Activated CD4-positive, alpha-beta T cell treated with anti-CD3 and anti-CD28 coated beads, Interleukin-2, amount 10 ng/mL, durations not matched to agents 7 days and 5 days (primary cell): ENCODE measurements at places on chromosomes 7 and 10. TPM values are rescaled to one million over a fixed set of nuclear protein-coding genes. Genes with fewer than 3 reads are reported as not detected.

DNA sequence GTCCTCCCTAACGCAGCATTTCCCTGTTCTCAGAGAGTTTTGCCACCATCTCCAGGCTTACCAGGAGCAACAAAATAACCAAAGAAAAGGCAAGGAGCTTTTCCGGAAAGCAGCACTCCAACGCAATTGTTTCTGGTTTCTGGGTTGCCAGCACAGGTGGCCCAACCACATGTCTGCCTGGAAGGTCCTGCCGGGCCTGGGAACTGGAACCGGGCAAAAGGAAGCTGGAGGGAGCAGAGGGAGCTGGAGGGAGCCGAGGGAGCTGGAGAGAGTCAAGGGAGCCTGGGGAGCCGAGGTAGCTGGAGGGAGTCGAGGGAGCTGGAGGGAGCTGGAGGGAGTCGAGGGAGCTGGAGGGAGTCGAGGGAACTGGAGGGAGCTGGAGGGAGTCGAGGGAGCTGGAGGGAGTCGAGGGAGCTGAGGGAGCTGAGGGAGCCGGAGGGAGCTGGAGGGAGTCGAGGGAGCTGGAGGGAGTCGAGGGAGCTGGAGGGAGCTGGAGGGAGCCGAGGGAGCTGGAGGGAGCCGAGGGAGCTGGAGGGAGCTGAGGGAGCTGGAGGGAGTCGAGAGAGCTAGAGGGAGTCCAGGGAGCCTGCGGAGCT is 54.6 kb downstream of the STK32C start:
- no peaks in the 10 kb centered on the region for H3K27me3 ChIP-seq
- H3K27ac ChIP-seq, result peak overlapping the region; percentile 72
- H3K4me3 ChIP-seq, result no peak overlapping the region
- no peaks in the 10 kb centered on the region for H3K36me3 ChIP-seq
- peaks cover 27% of the 10 kb centered on the region for H3K4me1 ChIP-seq

DNA sequence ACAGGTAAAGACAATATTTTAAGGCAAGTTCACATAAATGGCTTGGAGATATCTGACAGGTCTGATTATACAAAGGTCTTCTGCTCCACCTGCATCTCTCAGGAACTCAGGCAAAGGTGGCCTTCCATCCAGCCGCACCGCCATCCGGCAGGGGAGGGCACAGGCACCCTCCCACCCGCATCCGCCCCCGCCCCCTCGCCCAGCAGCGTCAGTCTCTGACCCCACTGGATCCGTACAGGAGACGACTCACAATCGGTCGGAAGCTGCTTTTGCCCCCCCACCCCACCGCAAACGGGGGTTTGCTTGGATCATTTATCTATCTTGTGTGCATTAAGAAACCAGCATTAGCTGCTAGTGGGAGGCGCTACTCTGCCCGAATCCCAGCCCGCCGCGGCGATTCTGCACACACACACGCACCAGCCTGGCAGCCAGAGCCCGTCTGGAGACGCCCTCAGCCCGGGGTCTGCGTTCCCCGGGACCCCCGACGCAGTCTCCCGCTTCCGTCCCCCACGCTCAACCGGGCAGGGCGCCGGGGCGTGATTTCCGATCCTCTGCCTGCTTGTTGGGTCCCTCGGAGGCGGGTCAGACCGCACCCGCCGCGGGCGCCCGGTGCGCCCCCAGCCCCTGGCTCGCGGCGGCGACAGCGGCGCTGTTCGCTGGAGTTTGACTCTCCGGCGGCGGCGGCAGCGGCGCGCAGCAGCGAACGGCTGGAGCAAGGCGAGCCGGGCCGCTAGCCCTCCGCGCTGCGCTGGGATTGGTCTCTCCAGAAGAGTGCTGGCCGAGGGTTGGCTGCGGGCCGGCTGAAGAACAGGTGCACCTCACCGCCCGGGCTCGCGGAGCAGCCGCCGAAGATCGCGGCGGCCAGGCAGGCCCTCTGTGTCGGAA is 820 bp upstream of the NRG3 start:
- DNase-seq, result no peak
- no peak overlapping the region for H3K4me3 ChIP-seq
- H3K4me1 ChIP-seq, result peaks cover 3% of the 10 kb centered on the region
- H3K36me3 ChIP-seq, result peaks cover 2% of the 10 kb centered on the region

Gene DNAAF5
- 23.8 TPM for total RNA-seq

Gene STK32C
- total RNA-seq, result 11.1 TPM

DNA sequence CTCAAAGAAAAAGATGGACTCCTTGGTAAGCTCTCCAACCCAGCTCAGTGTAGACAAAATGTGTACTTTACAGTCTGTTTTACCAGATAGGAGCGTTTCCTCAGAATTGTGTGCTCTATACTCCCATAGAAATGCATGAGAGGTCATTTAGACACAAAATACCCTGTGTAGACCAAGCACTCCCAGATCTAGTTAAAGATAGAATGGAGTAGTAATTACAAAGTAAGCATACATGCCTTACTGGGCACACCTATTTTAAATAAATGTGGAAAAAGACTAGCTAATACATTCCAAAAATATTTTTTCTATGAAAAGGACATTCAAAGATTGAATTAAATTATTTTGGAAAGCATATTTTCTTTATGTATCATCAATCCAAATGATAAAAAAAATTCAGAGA is 271.9 kb upstream of the DGKB start:
- no peak overlapping the region for H3K4me3 ChIP-seq
- no peak for DNase-seq
- no peaks in the 10 kb centered on the region for H3K36me3 ChIP-seq
- H3K27me3 ChIP-seq, result no peaks in the 10 kb centered on the region
- no peaks in the 10 kb centered on the region for H3K4me1 ChIP-seq

DNA sequence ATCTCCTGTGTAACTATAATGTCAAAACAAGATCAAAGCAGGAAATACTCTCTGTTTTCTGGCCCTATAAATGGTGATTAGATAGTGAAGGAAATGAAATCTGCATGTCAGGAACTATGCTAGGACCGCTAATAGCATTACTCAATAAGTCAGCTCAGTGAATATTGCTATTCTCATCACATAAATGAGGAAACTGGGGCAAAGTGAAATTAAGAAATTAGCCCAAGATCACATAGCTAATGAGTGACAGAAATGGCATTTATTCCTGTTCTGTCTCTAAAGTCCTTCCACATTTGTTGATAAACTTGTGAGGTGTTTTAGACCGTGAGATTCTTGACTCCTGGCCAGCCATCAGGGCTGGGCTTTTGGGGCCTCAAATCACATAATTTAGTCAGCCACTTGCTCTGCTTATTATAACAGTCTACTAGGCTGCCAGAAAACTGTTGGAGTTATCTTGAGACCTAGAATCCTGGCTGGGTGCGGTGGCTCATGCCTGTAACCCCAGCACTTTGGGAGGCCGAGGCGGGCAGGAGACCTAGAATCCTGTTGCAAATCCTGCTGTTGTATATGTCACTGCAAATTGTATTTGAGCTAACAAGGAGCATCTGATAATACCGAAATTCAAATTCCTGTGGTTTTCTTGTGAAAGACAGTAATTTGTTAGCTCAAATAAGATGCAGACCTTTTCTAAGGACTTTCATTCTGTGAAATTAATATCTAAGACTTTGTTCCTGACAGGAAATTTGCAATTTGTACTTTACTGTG is 66.5 kb upstream of the SHTN1 start:
- no peak for DNase-seq
- no peak overlapping the region for H3K4me3 ChIP-seq
- H3K36me3 ChIP-seq, result no peaks in the 10 kb centered on the region
- H3K27ac ChIP-seq, result no peak overlapping the region
- no peaks in the 10 kb centered on the region for H3K4me1 ChIP-seq
- peaks cover 8% of the 10 kb centered on the region for H3K27me3 ChIP-seq

DNA sequence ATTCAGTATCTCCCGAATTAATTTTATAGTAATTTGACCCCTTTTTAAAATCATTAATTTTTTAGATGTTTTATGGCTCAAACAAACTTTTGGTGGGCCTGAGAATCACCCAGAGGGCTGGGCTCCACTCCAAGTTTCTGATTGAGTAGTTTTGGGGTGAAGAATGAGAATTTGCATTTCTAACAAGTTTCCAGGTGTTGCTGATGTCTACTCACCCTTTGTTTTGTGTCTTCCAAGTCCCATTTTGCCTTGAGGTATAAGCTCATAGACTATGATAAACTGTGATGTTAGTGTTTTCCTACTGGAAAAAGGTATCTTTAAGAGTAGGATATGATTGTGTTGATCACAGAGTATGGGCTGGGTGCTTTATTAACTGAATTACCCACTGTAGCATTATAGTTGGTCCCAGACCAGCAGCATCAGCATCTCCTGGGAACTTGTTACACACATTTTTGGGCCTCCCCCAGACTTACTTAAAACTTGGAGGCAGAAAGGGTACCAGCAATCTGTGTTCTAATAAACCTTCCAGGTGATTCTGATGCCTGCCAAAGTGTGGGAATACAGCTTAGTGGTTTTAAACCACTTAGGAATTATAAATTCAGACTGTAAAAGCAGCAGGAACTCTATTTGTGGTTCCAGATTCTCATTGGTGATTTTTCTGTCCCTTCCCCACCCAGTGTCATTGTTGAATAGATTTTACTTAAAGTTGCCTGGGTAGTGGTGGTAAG is 19.1 kb downstream of the ZNRF2 start:
- H3K27me3 ChIP-seq, result no peaks in the 10 kb centered on the region
- H3K4me3 ChIP-seq, result no peak overlapping the region
- H3K27ac ChIP-seq, result no peak overlapping the region
- peaks cover 26% of the 10 kb centered on the region for H3K4me1 ChIP-seq

Gene HOXA9
- not detected for total RNA-seq

Gene SPDYE1
- total RNA-seq, result not detected

DNA sequence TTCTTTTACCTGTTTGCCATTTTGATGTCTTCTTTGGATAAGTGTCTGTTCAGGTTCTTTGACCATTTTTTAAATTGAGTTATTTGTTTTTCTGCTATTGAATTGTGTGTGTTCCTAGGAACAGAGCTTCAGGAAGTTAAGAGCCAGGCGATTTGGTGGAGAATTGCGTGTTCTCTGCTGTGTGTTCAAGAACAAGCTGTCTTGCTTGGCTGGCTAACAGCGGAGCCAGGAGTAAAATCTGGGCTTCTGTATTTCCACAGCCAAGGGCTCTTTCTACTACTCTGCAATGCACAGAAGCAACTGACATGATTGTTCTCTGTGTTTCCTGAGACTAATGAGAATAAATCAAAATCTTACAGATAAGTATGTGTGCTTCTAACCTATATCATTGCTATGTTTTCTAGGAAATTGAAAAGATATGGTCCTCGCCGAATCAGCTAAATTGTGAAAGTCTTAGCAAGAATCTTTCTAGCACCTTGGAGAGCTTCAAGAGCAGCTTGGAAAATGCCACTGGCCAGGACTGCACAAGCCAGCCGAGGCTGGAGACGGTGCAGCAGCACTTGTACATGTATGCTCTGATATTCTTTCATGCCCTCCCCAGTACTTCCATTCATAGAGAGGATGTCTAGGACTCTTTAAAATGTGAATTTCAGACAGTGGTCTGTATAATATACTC is 124.2 kb downstream of the ABCA13 start:
- no peaks in the 10 kb centered on the region for H3K36me3 ChIP-seq
- no peak for DNase-seq
- H3K27ac ChIP-seq, result no peak overlapping the region
- H3K4me1 ChIP-seq, result peaks cover 5% of the 10 kb centered on the region
- peaks cover 3% of the 10 kb centered on the region for H3K27me3 ChIP-seq

DNA sequence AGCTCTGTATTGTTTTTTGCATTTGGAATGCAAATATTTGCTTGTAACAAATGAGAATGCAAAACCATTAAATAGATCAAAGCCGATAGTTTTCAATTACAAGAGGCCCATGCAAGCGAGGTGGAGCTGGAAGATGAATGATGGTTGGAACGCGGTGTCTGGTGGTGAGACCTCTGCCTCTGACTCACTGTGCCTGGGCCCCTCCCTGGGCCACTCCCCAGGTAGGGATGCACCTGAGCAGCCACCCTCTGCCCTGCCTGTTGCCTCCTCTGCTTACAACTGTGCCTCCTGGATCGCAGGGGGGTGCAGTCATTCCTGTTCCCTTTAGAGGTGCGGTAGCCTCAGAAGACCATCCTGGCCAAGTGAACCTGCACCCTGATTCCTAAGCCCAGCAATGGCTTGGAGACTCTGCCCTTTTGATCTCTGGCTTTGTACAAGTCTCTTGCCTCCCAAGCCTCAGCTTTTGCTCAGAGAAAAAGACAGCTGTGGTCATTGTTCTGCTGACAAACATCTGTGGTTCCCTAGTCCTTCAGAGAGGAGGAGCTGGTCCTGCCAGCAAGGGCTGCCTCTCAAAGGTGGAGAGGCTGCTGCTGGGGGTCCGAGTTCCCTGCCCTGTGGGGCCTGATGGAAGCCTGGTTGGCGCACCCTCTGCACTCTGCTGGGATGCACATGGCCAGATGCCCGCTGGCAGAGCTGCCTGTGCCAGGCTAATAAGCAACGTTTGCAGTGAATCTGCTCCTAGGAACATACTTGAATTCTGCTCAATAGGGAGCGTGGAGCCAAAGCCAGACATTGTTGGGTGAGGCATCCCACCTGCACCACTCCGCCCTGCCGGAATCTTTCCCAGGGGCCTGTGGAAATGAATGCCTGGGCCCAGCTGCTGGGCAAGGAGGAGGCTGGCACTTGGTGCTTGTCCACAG is 126.3 kb upstream of the TCERG1L start:
- H3K4me1 ChIP-seq, result no peaks in the 10 kb centered on the region
- H3K36me3 ChIP-seq, result no peaks in the 10 kb centered on the region
- DNase-seq, result no peak
- H3K27me3 ChIP-seq, result no peaks in the 10 kb centered on the region
- no peak overlapping the region for H3K27ac ChIP-seq
- no peak overlapping the region for H3K4me3 ChIP-seq

Gene DNAH11
- total RNA-seq, result 1.3 TPM

DNA sequence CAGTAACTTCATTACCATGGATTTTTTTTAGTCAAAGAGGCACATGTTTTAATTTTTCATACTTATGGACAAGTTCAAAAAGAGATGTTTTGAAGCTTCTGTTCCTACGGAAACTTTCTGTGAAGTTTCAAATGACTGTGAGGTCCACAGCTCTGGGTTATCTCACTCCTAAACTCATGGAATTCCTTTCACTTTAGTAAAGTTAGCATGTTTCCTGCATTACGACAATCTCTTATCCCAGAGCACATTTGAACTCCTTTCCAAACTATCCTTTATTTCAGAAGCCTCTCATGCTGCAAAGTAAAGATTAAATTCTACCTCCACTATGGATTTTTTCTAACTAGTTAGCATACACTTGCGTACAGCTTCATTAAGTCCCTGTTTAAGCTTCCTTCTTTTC is 15.3 kb upstream of the ADD3 start:
- H3K36me3 ChIP-seq, result no peaks in the 10 kb centered on the region
- H3K27me3 ChIP-seq, result peaks cover 5% of the 10 kb centered on the region
- no peak overlapping the region for H3K4me3 ChIP-seq

GRCh38 chr10:132703419-132704007 is 82.4 kb downstream of the NKX6-2 start:
- H3K4me3 ChIP-seq, result no peak overlapping the region
- H3K36me3 ChIP-seq, result peaks cover 18% of the 10 kb centered on the region
- H3K27ac ChIP-seq, result no peak overlapping the region
- H3K27me3 ChIP-seq, result no peaks in the 10 kb centered on the region

DNA sequence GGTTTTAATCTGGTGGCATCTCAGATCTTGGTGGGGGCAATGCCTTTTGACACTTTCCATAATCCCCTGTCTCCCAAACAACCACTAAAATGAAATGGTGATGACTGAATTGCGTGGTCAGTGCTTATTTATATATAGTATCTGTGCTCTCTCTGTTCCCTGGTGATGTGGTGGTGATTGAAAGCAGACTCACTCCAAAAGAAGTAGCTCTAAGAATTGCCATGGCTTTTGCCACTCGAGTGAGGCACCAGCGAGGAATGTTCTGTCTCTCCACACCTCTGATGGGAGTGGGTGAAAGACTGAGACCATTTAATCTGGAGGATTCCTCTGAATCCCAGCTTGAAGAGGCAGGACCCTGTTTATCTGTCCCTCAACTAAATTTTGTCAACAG is 2.8 kb downstream of the DUSP5 start:
- H3K36me3 ChIP-seq, result peaks cover 27% of the 10 kb centered on the region
- H3K4me3 ChIP-seq, result peak overlapping the region; percentile 89
- H3K4me1 ChIP-seq, result peaks cover 86% of the 10 kb centered on the region
- no peaks in the 10 kb centered on the region for H3K27me3 ChIP-seq
- peak overlapping the region; percentile 87 for H3K27ac ChIP-seq
